ENCODE measurements at places on chromosomes 1 and 21.

DNA sequence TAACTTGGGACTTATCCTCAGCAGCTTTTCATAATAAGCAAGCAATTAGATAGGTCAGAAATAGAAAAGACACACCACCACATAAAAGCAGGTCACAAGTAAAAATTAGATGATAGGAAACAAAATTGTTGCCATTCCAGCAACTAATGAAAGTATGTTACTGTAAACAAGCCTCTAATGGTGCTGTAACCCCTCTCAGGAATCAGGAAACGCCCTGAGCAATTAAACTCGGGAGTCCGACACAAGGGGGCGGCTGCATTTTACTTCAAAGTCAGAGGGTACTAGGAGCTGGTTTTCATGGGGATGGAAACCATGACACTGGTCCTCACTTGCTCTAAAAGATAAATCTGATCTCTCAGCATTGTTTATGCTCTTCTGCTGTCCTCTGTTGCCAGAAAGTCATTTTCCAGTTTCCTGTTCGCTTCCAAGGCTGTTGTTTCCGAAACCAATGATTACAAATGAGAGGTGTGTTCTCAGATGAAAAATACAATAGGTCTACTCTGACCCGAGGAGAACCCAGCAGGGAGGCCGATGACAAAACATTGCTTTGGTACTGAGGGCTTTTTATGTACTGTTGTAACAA lies 93.4 kb downstream of the TGFBR3 start:
- no peak for DNase-seq

GRCh38 chr1:115189814-115190539 lies 100.7 kb upstream of the TSPAN2 start:
- peak; percentile 90 for DNase-seq

GRCh38 chr1:59885160-59885832 lies 41.3 kb downstream of the CYP2J2 start:
- no peak for DNase-seq

DNA sequence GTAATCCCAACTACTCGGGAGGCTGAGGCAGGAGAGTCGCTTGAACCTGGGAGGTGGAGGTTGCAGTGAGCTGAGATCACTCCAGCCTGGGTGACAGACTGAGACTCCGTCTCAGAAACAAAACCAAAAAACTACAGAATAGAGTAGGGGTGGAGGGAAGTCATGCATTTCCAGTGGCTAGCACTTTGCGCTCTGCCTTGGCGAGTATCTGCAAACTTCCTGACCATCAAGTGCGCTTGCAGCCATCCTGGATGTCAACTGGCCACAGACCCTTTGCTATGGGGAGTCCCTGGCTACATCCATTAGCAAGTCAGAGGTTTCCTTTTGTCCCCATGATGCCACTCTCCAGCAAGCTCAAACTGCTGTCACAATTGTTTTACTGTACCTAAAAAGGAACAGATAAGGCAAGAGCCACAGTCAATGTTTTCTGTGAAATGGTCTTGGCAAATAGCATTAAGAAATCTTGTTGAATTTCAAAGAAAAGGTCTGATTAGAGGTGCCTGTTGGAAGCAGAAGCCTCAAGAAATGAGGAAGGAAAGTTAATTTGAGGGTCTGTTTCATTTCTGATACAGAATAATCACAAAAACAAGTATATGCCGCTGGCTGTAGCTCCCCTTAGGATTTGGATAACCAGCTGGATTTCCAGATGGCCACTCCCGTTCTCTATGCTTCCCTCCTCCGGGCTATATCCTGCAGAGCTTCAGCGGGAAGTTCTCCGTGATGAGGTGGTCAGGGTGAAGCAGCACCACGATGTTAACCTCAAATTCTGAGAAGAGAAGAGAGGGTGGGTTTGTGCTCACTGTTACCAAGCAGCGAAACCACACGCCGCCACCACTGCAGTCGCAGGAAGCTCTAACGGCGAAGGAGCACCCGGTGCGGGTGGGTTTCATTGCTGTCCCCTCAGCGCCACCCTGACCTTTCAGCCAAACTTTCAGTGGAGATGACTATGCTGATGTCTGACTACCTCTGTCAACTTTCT lies 42.0 kb downstream of the VPS26C start:
- DNase-seq: no peak

DNA sequence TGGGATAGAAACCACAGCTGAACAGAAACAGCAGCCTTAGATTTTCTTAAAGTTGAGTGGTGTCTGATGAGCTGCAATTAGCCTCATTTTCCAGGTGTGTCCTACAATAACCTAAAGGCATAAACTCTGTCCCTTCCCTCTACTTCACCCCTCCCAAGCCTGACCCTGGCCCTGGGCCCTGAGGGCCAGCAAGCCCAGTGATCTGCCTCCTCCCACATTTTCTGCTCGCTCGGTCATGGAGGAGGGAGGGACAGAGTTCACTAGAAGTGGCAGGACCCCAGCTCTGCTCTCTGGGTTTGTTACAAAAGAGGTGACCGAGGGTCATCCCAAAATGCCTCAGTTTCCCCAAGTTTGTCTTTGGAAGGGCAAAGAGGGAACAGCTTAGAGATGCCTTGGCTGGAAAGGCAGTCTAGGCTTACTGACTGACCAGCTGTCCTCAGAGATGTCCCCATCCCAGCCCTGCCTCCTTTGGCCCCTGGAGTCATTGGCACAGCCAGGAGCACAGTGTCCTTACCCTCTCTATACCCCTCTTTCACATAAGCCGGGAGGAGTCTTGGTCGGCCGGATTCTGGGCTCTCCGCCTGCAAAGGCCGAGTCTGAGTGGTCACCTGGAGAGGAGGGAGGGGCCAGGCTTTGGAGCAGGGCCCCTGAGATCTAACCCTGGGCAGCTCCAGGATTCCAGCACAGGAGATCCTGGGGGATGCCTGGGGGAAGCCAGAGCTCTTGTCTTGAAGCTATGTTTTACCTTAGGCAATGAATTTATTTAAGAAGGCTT lies 172.7 kb downstream of the PTPRU start:
- DNase-seq: no peak

GRCh38 chr1:66438062-66438461 lies 95.9 kb upstream of the SGIP1 start:
- DNase-seq: no peak

DNA sequence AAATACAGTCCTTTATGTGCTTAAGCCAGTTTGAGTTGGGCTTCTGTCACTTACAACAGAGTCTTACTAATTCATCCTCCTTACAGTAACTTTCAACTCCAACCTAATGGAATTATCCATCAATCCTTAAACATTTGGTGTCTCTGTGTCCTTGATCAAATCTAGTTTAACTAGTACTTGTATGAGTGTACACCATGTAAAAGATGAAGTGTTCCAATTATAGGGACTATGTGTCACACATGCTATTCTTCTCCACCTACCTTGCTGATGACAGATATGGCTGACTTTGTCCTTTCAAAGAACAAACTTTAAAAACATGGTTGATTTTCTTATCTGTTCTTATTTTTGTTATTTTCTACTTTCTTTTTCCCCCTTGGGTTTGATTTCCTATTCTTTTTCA lies 60.4 kb upstream of the NBPF3 start:
- no peak for DNase-seq

DNA sequence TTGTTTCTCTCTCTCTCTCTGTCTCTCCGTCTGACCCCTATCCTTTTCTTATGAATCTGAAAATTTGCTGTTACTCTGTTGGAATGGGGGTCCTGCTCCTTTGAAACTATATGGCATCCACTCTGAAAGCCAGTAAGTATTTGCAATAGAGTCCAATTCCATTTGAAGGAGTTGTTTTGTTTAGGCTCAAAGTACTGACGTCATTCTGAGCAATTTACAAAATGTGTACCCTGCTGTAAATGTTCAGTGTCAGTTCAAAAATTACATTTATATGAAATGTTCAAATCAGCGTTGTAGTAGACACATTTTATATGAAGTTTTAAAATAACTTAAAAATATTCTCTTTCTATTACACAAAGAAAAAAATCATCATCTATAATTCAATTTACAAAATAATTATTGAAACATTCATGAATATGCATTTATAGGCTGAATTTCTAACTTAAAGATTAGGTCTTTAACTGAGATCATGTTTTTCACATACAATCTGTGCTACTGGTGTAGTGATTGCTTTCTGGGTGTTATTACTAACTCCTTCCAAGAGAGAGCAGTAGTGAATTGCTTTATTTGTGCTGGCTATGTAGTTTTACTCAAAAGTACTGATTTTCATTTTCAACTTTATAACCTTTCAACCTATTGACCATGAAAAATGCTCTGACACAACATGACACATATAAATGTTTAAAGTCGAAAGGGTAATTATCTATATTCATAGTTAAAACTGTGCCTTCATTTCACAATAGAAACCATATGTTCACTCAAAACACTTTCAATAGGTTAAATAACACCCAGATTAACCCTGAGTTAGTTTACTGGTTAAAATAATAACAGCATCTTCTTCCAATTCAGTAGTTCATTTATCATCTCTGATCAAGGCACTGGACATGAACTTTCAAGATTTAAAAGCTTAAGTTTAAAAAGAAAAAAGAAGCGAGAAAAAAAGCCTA lies 253.1 kb upstream of the ADGRL4 start:
- DNase-seq: peak; percentile 23

DNA sequence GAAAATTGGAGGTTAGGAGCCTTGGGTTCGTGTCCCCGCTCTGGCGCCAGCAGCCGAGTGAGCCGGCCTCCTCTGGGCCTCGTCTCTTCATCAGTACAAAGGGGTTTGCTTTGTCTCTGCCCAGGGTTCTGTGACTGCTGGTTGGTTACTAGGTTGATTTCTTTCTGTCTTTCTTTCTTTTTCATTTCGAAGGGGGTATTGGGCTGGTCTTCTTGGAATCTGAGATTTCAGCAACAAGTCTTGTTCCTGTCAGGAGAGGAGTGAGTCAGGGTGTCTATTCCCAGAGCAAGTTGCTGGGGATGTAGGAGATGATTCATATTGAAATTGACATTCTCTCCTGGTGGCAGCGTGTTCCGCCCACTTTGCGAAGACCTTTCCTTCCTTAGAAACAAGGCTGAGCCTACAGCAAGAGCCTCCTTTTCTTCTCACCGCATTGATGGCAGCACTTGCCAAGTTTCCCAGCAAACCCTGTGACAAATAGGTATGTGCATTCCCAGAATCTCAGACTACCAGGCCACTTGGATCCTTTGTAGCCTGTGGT lies 79.2 kb downstream of the MAN1C1 start:
- DNase-seq: peak; percentile 57

All from AG09319 (cell line).